Fibroblast of skin of left biceps (primary cell): ENCODE measurements at places on chromosomes 3 and 15.

- DNase-seq: no peak
These were observed 10.4 kb downstream of the BCL6 start for GRCh38 chr3:187734841-187735240.

- no peak for DNase-seq
These were observed 74.2 kb upstream of the PROK2 start for GRCh38 chr3:71859123-71859519.

DNA sequence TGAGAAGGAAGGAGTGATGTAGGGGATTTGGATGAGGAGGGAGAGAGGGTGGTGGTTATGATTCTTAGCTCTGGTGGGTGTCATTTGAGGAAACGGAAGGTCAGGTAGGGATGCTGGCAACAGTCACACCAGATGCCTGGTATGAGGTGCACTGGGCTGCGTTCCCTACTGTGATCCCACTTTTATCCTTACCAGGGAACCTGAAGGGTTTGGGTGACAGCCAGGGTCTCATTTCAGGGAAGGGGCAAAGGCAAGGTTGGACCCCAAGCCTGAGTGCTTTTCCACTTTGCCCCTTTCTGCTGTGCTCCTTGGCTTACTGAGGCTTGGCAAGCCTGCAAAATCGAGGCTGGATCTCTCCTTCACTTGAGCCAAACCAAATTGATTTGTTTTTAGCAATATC, 36.0 kb upstream of the SACM1L start:
- DNase-seq: no peak

- no peak for DNase-seq
These were observed 779 bp upstream of the CTNNB1 start for GRCh38 chr3:41198526-41198925.

GRCh38 chr3:1179146-1179545, 86.3 kb downstream of the CNTN6 start:
- DNase-seq: no peak

DNA sequence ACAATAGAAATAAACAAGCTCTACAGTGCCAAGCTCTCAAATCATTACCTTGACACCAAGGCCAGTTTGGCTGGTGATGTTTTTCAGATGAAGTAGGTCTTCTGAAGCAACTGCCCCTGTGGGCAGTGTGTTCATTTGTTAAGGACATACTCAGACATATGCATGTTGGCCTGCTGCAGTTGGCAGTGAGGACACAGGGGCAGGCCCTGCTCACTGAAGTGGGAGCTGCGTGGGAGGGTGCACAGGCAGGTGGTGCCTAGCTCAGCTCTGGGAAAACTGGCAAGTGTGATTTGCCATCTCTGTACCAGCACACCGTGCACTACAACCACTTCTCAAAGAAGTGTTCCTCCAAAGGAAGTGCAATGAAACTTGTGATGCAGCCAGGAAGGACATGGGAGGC, 28.5 kb upstream of the SNRK start:
- DNase-seq: no peak

GRCh38 chr3:109257269-109257668, 59.0 kb downstream of the DPPA2 start:
- DNase-seq: peak; percentile 18

- DNase-seq: no peak
These were observed 68.0 kb downstream of the FBN1 start for GRCh38 chr15:48577469-48577868.

DNA sequence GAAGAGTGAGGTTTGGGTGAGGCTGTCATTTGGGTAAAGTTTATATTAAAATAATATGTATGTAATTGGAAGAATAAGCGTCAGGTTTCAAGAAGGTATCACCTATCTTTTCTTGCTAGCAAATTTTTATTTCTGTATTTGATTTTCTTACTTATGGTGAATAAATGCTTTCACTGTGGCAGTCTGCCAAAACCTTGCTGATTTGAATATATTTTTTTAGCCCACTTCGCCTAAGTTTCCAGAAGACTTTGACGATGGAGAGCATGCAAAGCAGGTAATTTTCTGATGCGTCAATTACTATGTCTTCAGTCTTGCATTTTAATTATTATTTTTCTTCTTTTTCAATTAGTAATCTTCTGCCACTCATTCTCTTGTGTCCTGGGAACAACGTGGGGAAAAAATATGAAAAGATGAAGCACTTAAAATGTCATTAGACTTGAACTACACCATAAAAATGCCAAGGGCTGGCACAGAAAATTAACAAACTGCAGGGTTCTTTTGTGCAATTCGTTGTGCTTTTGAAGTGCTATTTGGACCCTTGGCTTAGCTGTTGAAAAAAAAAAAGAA, 40.4 kb downstream of the SRP14 start:
- no peak for DNase-seq
